ENCODE measurements at places on chromosomes 5 and 9.

- DNase-seq = no peak
Measured at GRCh38 chr9:80602291-80602690, 1030.5 kb downstream of the TLE4 start.

- DNase-seq = no peak
Measured at GRCh38 chr9:18786911-18787650, 245.9 kb downstream of the SAXO1 start.

DNA sequence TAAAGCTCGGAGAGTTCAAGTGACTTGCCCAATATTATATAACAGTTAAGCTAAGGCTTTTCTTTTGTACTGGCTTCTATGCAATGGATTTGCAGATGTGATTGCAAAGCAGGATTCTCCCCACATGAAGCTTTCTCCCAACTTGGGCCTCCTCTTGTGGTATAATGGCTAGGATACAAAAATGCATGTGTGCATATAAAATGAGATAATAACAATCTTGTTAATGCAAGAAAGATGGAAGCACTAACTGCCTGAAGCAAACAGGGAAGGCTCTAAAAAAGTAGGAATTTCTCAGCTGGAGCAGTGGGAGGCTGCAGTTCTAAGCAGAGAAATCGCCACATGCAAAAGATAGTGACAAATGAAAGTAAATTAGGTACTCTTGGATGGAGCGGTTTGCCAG is 444.2 kb upstream of the RIOK2 start:
- DNase-seq = no peak

GRCh38 chr9:9913276-9913832 is 699.4 kb downstream of the PTPRD start:
- DNase-seq = no peak

GRCh38 chr5:109877670-109878045 is 187.9 kb downstream of the MAN2A1 start:
- DNase-seq = no peak
